ENCODE measurements at places on chromosomes 1 and 21. TPM values are rescaled to one million over a fixed set of nuclear protein-coding genes. Genes with fewer than 3 reads are reported as not detected.

DNA sequence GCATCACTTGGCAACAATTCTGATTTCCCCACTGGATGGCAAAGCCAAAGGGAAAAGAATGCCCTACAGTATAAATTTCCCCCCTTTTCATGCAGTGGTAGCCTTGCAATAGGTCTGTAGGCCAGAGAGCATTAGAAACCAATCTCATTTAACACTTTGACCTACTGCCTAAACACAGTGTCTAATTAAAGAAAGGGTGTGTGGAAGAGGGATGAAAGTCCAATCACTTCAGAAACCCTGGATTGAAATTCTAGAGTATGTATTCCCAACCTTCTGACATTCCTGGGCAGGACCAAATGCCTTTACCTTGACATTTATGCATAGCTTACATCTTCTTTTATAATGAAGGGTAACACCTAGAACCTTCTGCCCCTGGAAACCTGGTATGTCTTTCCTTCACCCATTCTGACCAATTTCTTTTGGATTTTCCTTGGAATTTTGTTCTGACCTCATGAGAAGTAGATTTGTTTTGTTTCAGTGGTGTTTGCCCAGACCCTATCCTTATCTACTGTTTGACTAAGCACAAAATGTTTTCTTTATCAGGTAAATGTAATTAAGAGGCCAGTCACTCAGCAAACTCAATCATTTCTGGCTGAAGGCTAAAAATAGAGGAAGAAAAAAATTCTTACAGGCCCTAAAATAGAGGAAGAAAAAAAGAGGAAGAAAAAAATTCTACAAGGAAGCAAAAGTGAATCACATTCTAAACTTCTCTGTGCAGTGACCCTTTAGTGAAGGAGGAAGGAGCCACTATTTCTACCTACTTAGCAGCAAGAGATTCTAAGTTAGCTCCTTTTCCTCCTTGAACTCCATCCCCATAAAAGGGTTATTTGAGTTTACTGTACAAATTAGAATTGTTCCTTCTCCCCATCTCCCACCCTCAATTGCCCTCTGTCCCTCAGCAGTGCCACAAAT is 129.5 kb upstream of the DSCAM start:
- no peak for DNase-seq

GRCh38 chr21:25424634-25425033 is 182.6 kb downstream of the MRPL39 start:
- no peak for DNase-seq

DNA sequence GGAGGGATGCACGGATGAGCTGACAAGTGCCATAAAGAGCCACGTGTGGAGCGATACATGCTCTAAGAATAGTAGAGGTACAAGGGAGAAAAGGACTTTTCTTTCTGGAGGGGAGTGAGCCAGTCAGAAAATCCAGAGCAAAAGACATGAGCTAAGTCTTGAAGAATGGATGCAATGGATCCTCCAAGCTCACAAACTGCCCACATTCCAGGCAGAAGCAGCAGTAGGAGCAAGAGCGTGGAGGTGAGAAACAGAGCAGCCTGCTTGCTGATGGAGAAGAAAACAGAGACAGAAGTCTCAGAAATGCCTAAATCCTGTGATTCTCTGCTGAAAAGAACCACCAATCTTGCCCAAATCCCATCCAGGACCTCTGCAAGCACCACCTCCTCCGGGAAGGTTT is 78.2 kb upstream of the RALGPS2 start:
- DNase-seq, result no peak

MYBPH gene
- 0.22 TPM for total RNA-seq

- DNase-seq, result no peak
These were observed 57.7 kb downstream of the PRDM2 start for GRCh38 chr1:13757693-13758092.

GRCh38 chr1:30741239-30741894 is 16.2 kb downstream of the LAPTM5 start:
- DNase-seq, result no peak

- no peak for DNase-seq
These were observed 42.5 kb downstream of the CCN1 start for GRCh38 chr1:85623061-85623471.

DNA sequence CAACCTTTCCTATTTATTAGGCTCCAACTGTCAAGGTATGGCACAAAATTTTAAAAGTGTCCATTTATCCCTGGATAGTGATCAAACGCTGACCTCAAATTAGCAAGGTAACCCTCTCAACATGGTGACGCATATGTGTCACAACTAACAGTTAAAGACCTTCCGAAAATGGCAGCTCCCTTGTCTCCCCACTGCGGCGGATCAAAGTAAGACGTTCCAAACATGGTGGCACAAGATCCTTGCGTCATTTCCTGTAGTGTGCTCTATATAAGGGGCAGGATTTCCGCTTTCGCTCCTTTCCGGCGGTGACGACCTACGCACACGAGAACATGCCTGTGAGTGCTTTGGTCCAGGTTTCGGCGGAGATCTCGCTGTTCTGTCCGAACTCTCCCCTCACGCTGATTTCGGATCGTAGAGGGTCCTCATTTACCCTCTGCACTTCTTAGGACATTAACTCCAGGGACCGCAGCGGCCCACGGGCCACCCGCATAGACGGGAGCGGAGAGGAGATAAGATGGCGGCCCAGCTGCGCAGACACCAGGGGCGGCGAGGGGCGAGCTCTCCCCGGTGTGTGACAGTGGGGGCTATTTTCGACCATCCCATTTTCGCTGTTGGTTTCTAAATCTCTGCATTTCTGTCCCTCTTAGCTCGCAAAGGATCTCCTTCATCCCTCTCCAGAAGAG is at the start of gene RPS27:
Gene RPS27, plus strand, starts transcription at position 295 of the 683 bp plus-strand sequence. Its CDS starts 35 bp downstream, at position 330.
- peak; percentile 98 for DNase-seq

All from HCT116 (cell line).